ENCODE measurements at places on chromosomes 13 and 19.

- no peak for DNase-seq
Measured at GRCh38 chr19:16406356-16406755, 65.4 kb downstream of the EPS15L1 start.

DNA sequence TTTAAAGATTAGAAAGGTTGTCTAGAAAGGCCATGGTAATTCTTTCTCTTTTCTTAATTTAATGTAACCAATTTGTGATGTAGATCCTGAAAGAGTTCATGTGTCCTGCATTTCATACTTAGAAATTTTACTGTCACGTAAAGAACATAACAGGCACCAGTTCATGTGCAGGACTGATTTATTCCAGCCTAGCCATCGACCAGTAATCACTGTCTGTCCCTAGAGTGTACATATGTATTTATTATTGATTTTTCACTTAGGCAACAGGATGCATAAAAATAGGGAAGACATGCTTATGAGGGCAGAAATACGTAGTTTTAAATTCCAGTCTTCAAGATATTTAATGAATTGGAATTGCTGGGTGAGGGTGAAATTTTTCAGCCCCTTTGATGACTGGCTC lies 37.6 kb downstream of the TDRD12 start:
- DNase-seq: no peak

- DNase-seq: no peak
Measured at GRCh38 chr19:49469828-49470614, 4.0 kb upstream of the FLT3LG start.

GRCh38 chr19:13784731-13785452 lies 10.4 kb upstream of the ZSWIM4 start:
- peak; percentile 72 for DNase-seq

DNA sequence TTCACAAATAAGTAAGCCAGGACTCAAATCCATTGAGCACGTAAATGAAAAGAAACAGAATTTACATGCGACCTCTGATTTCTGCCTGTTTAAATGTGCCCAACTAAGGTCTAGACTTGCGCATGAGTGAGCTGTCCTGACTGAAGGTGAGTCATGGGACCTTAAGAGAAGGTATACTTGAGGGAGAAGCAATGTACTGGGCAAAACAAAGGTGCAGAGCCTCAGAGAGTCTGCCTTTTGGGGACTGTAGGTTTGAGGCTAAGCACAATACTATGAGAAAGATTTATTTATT lies 45.8 kb downstream of the UFM1 start:
- DNase-seq: no peak

DNA sequence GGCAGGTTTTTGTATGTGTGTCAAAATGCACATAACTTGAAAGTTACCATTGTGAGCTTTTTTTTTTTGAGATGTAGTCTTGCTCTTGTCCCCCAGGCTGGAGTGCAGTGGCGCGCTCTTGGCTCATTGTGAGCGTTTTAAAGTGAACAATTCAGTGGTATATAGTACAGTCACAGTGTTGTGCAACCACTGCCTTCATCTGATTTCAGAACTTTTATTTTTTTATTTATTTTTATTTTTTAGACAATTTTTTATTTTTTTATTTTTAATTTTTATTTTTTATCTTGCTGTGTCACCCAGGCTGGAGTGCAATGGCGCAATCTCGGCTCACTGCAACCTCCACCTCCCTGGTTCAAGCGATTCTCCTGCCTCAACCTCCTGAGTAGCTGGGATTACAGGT lies 15.0 kb downstream of the SLC25A42 start:
- no peak for DNase-seq

GRCh38 chr13:112733661-112734379 lies 44.0 kb downstream of the ATP11A start:
- DNase-seq: no peak

GRCh38 chr13:59982631-59983382 lies 180.9 kb downstream of the DIAPH3 start:
- DNase-seq: peak; percentile 27

GRCh38 chr19:632579-633067 lies 714 bp downstream of the POLRMT start:
- DNase-seq: peak; percentile 65

DNA sequence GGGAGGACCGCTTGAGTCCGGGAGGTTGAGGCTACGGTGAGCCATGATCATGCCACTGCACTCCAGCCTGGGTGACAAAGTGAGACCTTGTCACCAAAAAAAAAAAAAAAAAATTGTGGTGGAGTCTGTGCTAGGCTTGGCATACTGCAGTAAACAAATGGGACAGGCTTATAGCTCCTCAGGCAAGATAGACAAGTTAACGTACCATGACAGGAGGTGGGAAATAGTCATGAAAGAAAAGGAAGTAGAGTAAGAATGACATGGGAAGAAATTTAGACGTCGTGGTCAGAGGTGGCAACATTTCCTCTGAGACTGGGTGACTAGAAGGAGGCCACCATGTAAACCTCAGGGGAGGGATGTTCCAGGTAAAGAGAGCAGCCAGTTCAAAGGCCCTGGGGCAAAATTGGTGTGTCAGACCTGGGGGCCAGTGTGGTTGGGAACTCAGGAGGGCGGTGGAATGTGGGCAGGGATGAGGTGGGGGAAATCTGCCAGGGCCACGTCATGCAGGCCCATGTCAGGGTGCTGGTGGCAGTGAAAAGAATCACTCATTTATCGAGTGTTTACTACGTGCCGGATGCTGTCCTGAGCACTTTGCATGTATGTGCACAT lies 5.6 kb downstream of the SNRPA start:
- DNase-seq: no peak

- DNase-seq: no peak
Measured at GRCh38 chr19:5557691-5558090, 10.1 kb downstream of the TINCR start.

GRCh38 chr19:40717880-40718773 lies 1.2 kb downstream of the ITPKC start:
- peak; percentile 36 for DNase-seq

DNA sequence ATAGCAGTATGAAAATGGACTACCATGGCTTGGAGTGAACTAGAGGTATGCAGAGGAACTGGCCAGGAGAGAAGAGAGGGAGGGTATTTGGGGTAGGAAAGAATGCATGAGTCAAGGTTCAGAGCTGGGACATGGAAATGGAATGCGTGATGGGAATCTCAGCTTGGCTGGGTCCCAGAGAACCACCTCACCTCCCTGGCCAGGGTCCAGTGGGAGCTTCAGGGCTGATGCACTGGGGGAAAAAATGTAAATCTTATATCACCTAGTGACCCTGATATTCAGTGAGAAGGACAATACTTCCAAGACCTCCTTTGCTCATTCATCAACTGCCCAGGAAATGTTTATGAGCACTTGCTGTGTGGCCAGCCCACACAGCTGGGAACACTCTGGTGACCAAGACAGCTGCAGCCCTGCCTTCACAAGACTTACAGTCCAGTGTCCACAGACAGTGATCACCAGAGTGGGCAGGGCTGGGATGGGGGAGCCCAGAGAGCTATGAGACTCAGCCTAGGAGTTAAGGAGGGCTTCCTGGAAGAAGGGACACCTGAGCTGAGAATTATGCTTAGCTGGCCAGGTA lies 12.8 kb downstream of the IGSF23 start:
- DNase-seq: peak; percentile 90

DNA sequence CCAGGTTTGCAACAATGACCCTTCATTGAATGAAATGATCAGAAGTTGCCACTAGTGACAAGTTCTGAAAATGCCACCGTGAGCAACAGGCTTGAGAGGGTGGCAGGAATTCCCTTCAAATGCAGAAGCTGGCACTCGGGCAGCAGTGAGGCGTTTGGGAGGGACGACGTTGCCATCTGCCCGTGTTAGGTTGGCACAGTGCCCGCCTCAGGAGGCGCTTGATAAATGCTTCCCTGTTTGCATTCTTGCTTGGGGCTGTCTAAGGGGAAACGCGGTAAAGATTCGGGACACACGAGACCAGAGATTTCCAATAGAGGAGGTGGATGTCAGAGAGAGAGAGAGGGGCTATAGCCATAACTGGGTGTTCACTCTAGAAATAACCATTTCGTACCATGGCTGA lies 101.9 kb downstream of the TEX29 start:
- DNase-seq: no peak

DNA sequence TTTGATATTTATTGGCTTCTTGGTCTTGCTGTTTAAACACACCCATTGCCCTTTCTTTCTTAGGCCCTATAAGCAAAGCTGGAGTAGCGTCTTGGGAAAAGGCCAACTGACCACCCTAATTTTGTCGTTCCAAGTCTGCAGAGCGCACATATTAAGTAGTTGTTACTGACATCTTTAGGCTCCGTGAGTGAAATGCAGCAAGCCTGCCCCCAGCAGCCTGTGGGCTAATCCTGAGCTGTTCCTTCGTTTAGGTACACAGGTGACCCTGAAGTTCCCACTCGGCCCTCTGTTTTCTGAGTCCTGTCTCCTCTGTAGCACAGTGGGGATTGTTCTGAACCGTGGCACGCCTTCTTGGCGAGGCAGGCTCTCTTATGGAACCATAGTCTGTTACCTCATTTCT lies 170.5 kb downstream of the STK24 start:
- DNase-seq: no peak

GRCh38 chr13:46982856-46983582 lies 86.2 kb upstream of the HTR2A start:
- DNase-seq: no peak

DNA sequence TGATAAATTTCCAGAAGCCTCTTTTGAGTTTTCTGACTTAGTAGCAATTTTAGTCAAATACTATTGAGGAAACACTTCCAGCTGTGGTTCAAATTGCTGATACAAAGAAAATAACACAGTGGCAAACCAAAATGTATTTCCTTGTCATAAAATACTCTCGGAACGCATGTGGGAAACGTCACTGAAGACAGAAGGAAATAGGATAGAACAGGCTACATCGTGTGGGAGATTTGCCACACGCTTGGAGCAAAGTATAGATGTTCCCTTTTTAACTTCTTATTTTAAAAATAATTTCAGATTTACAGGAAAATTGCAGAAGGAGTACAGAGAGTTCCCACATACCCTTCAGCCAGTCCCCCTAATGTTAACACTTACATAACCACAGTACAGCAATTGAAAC lies 88.8 kb downstream of the ING1 start:
- DNase-seq: no peak

- peak; percentile 8 for DNase-seq
Measured at GRCh38 chr13:49020940-49021553, 45.3 kb downstream of the FNDC3A start.

- DNase-seq: no peak
Measured at GRCh38 chr13:112702341-112702985, 12.6 kb downstream of the ATP11A start.

- peak; percentile 41 for DNase-seq
Measured at GRCh38 chr13:113546571-113547237, 37.8 kb upstream of the TFDP1 start.

- DNase-seq: no peak
Measured at GRCh38 chr19:3771906-3772455, at the start of gene RAX2. Gene RAX2, minus strand, starts transcription at chr19:3772228. Its CDS starts 486 bp downstream, at chr19:3771742.

DNA sequence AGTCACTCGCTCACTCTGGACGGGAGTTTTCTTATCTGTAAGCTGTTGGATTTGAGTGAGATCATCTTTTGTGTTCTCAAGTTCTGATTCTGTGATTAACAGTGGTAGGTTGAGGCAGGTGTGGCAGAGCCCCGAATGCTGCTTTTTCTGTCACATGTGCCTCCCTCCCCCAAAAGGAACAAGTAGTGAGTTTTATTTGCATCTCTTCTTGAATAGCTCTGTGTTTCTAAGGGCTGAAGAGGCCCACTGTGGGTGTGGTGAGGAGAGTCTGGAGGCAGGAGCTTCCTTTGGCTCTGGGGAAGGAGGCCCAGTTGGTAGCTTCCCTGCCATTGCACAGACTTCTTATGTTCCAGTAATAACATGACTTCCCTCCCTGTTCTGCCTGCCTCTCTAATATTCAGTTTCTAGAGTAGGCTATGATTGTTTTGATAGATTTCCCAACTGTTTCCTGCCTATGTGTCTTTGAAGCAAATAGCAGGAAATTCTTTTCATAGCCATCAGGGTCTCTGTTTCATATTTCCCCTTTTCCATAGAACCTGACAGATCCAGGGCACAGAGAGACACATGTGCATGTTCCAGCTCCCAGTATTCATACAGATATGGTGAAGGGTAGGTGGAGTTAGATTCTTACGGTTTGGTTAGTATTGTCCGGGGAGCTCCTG lies 23.9 kb upstream of the CXCL17 start:
- peak; percentile 55 for DNase-seq

DNA sequence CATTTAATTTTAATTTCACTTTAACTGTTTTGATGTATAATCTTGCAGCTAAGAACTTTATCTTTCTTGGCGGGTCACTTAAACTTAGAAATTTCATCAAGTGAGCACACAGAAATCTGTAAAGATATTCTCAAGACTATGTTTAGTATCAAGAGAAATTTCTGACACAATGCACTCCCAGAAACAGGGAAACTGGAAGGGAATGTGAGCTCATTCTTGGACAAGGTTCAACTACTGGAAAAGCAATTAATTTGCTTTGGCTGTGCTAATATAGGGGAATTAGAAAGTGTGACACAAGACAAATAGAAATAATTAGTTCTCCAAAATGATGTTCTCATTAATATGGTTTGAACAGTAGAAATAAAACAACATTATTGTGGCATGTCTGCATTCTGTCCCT lies 402.3 kb downstream of the DACH1 start:
- DNase-seq: no peak

DNA sequence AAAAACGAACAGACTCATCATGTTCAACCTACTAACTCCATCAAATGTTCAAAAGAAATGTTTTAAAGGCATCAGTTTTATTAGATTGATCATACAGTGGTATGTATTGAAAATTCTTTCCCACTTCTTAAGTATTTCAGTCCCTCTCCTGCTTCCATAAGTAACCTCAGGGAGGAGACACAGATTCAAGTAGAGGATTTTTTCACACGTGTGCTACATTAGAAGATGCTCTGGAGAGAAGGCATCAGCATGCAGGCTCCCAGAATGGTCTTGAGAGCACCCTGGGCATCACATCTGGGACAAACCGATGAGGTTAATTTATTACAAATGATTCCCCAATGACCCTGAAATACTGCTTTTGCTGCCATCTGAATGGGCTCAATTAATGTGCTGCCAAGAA lies 3.6 kb downstream of the GPR12 start:
- DNase-seq: no peak

GRCh38 chr13:90673746-90674145 lies 673.7 kb upstream of the MIR17HG start:
- DNase-seq: no peak

GRCh38 chr13:98409281-98409680 lies 167.6 kb downstream of the STK24 start:
- no peak for DNase-seq

- DNase-seq: no peak
Measured at GRCh38 chr19:35207391-35207871, 21.1 kb downstream of the FAM187B start.

- DNase-seq: peak; percentile 85
Measured at GRCh38 chr13:67736646-67737420, 506.7 kb upstream of the PCDH9 start.

Data from cardiac fibroblast (primary cell).